Fibroblast of upper back skin (primary cell): ENCODE measurements at places on chromosomes 2 and 18.
A peak's percentile ranks its signal among the peaks of the same experiment; 100 is the strongest.

DNA sequence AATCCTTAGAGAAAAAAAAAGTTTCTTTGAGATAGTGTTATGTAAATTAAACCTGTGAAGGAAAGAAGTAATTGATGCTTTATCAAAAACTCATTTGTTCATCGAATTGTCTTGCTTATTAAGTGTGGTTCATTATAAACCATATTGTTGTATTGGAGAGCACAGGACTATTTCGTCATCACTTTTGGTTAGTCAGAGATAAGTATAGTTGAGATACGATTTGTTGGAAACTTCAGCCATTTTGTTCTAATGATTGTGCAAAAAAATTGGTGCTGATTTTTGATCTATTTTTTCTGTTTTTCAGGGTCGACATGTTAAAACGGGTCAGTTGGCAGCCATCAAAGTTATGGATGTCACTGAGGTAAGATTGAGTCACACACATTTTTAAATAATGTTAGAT is 92.9 kb downstream of the MAP4K4 start:
- no peak for DNase-seq

DNA sequence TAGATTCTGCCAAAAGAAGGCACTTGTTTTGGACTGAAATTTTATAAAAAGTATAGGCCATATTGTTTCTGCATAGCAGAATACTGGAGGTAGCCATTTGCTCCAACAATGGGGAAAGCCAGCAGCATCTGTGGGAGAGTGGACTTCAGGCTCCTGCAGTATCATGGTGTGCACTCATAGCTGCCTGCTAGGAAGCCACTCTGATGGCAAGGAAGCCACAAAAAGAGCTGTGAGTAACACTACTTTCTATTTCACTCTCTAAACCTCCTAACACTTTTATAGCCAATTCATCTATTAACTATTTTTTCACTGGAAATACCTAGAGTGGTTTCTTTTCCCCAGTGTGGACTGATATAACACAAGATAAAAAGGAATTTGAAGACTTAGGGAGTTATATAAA is 144.4 kb upstream of the KCNJ3 start:
- no peak for DNase-seq

GRCh38 chr2:107711941-107712340 is 114.8 kb upstream of the RGPD4 start:
- DNase-seq, result no peak

DNA sequence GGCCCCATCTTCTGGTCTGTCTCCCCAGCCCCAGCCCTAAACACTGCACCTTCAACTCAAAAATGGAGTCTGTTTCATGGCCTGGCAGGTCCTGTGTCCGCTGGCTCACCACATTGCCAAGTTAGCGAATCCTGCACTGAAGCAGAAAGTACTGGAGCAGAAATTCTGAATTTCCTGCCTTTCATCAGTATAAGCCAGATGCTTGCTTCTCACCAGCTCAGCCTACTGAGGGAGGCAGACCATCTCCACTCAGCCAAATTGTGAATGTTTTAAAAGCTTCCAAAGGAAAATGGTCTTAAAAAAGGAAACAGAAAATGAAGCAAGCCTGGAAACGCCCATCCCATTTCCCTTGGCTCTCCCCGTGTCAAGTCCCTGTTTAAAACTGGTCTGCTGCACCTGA is 157.8 kb downstream of the C1D start:
- DNase-seq, result no peak

GRCh38 chr18:67677489-67677888 is 161.0 kb upstream of the DSEL start:
- no peak for DNase-seq

GRCh38 chr2:221969830-221970144 is 329.0 kb downstream of the PAX3 start:
- no peak for DNase-seq

DNA sequence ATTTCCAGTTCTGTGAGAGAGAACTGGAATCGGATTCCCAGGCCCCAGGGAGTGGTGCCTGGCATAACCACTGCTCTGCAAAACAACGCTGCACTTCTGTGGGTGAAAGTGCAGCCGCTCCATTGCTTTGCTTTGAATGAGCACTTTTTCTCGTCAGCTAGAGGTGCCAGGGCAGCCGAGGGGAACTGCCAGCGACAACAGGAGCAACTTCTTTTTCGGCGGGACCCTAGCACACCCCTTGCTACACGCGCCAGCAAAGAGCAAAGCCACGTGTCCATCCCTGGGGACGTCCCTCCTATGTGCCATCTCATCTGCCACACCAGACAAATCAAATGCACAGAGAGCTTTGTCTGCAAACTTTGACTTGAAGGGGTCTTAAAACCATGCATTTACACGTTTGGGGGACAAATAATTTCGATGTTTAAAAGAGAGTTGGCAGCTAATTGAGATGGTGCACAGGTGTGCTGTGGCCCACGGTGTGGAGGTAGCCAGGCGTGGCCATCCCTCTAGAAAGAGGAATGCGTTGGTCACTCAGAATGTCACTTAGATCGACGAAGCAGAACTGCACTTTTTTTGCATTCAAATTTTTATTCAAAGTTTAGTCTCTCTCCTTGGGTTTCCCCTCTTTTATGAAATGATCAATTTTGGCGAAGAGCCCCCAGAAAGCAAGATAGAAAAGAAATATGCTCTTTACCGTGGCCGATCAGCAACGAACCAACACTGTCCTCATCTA is 151.8 kb downstream of the MBP start:
- DNase-seq, result no peak

DNA sequence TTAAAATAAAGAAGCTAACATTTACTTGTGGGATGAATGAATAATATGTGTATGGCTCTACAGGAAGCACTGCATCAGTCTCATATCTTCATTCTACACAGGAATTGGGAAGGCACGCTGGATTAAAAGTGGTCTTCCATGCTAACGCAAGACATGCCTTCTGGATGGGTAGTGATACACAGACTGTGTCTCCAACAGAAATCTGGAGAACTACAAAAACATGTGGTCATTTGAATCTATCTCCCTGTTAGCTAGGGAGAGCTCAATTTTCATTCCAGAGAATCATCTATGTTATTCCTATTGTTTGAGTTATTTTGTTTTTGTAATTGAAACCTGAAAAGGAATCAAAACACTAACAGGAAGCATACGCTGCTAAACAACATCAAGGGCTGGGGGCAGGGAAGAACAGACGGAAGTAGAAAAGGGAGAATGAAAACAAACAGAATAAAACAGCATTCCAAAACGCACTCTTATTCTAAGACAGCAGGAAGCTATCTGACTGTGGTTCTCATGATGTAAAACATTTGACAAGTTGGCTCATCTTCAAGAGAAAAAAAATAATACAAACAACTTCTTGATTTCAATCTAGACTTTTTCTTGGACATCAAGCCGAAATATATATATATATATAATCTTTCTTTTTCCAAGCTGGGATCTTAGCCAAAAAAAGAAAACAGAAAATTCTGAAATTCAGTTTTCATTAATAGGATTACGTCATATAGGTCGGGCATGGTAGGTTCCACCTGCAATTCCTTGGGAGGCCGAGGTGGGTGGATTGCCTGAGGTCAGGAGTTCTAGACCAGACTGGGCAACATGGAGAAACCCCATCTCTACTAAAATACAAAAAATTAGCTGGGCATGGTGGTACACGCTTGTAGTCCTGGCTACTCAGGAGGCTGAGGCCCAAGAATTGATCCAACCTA is 31.5 kb upstream of the ASNSD1 start:
- no peak for DNase-seq

DNA sequence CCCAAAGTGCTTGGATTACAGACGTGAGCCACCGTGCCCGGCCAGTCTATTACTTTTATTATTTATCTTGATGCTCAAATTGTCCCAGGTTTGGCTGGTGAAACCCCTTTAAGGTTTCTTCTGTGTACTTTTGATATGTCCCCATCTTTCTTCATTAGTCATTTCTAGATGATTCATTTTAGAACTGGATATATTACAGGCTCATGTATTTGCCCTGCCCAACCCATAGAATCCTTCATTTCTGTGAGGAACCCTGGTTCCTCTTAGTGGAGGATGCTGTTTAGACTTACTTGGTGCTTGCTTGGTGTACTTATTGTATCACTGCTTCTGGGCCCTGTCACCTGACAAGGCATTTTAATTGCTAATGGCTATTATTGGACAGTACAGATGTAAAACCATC is 40.1 kb downstream of the KCMF1 start:
- no peak for DNase-seq

DNA sequence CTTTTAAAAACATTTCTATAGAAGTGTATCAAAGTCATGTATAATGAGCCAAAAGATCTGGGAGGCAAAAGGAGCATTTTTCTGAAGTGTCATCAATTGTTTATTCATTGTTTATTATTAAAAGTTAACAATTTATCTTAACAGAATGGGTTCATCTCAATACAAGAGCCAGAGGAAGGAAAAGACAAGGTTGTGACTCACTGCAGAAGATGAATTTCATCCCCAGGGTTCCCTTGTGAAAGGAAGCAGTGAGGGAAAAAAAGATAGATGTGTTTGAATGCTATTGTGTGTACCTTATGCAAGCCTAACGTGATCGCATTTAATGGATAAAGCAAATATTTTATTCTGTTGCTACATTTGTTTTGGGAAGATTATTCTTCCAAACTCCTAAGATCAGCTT is 286.3 kb downstream of the PIEZO2 start:
- no peak for DNase-seq

DNA sequence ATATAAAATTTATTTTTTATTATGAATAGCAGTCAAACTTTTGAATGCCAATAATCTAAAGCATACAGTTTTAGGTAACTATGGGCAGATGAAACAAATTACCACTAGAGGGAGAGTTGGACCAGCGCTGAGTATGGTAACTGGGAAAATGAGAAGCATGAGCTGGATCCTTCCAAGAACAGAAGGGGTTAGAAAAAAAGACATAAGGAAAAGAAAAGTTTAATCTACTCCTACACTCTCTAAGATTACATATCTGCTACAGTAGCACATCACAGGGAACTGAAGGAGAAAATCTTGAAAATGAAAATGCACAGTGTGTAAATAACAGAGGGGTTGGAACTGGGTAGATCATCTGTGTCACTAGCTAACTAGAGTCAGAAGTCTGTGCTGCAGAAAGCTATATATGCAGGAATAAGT is 15.5 kb downstream of the REG3G start:
- no peak for DNase-seq

DNA sequence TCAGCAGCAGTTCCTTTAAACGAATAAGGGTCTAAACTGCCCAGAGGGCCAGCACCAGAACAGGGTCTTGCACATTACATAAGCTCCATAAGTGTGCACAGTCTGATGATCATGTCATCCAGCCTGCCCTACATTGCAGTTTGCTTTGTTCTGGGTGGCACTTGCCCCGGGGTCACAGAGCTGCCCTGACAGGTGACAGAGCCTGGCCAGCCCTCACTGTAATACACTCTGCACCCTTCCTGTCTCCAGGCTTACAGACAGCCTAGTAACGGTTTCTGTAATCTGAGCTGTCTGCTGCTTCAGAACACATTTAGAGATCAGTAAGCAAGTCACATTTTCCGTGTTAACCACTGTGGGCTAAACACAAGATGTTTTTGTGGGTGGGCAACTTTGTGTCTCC is 213.3 kb downstream of the FAM210A start:
- DNase-seq, result no peak

- no peak for DNase-seq
Observed at GRCh38 chr18:55748227-55748738, 160.3 kb upstream of the TCF4 start.

- DNase-seq, result peak; percentile 60
Observed at GRCh38 chr2:12176623-12177454, 430.4 kb downstream of the LPIN1 start.

- DNase-seq, result no peak
Observed at GRCh38 chr2:211049321-211050018, 493.1 kb downstream of the CPS1 start.

DNA sequence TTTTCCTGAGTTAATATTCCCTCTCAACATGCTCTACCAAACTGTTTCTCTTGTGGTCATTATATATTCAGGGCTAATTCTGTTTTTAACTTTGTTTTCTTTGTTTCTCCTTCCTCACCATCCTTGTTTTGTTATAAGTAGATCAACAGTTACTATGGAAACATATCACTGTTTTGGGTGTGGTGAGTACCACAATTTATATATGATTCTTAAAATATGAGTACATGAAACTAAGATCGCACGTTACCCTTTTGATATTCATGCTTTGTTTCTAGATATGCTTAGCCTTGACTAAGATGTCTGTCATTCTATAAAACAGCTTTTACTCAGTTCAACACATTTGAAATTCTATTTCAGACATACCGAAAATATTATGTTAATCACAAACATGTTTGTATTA is 232.3 kb upstream of the ITGA4 start:
- DNase-seq, result no peak

DNA sequence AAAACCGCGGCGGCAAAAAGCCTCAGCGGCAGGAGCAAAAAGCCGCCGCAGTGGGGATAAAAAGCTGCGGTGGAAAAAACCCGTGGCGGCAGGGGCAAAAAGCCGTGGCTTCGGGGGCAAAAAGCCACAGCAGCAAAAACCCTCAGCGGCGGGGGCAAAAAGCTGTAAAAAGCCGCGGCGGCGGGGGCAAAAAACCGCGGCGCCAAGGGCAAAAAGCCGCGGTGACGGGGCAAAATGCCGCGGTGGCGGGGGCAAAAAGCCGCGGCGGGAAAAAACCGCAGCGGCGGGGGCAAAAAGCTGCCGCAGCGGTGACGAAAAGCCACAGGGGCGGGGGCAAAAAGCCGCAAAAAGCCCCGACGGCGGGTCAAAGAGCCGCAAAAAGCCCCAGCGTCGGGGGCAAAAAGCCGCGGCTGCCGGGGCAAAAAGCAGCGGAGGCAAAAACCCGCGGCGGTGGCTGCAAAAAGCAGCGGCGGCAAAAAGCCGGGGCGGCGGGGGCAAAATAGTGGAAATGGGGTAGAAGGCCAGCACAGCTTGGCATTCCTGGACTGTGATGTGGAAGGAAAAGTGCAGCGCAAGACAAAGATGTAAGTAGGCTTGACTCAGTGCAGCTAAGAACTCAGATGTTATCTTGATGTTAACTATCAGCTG is 151.8 kb downstream of the ANKRD30BL start:
- peak; percentile 2 for DNase-seq

GRCh38 chr2:232376260-232376659 is 2.3 kb upstream of the ALPP start:
- DNase-seq, result no peak

- no peak for DNase-seq
Observed at GRCh38 chr2:28475088-28475595, 20.7 kb upstream of the PLB1 start.
